SJCRH30 (cell line): ENCODE measurements at places on chromosomes 2 and 18. TPM values are rescaled to one million over a fixed set of nuclear protein-coding genes. Genes with fewer than 3 reads are reported as not detected.

Gene WNT6
- total RNA-seq = 0.08 and 0.10 TPM in 2 replicates

Gene MTIF2
- total RNA-seq = 55.0 and 60.5 TPM in 2 replicates

Gene IL18R1
- not detected in 2 replicates for total RNA-seq

Gene CFAP65
- total RNA-seq = not detected in 2 replicates

Gene VIL1
- total RNA-seq = 0.02 and 0.03 TPM in 2 replicates

Gene LBH
- total RNA-seq = 140 and 158 TPM in 2 replicates

Gene RAMP1
- not detected in 2 replicates for total RNA-seq

Gene AQP12B
- not detected in 2 replicates for total RNA-seq

Gene ICOS
- not detected in 2 replicates for total RNA-seq

Gene GREB1L
- total RNA-seq = not detected in 2 replicates

Gene ALPP
- total RNA-seq = 0.08 TPM in 1 of 2 replicates, not detected in the other

Gene SAG
- not detected in 2 replicates for total RNA-seq

Gene SERPINB3
- total RNA-seq = not detected in 2 replicates
